ENCODE measurements at places on chromosomes 6 and 20.
A peak's percentile ranks its signal among the peaks of the same experiment; 100 is the strongest.

GRCh38 chr6:32254761-32255198, 30.9 kb upstream of the NOTCH4 start:
- DNase-seq = no peak

DNA sequence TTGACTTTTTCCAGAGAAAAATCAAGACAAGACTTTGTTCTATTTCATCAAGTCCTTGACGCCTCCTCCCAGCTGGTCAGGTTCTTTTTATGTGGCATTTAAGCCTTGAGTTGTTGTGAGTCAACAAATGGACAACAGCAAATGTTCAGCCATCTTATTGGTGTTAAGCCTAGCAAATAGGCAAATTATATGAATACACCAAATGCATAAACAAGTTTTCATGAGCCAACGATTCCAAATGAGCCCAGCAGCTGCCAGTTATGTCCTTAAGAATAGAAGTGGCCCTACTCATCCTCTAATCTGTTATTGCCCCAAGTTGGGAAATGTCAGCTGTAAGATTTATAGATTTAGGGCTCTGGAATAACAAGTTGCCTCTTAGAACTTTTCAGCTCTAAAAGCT, 312.0 kb downstream of the SOX4 start:
- DNase-seq = no peak

- DNase-seq = no peak
Observed at GRCh38 chr6:38504996-38505395, 134.7 kb downstream of the BTBD9 start.

- no peak for DNase-seq
Observed at GRCh38 chr20:4573564-4574355, 147.9 kb upstream of the PRND start.

DNA sequence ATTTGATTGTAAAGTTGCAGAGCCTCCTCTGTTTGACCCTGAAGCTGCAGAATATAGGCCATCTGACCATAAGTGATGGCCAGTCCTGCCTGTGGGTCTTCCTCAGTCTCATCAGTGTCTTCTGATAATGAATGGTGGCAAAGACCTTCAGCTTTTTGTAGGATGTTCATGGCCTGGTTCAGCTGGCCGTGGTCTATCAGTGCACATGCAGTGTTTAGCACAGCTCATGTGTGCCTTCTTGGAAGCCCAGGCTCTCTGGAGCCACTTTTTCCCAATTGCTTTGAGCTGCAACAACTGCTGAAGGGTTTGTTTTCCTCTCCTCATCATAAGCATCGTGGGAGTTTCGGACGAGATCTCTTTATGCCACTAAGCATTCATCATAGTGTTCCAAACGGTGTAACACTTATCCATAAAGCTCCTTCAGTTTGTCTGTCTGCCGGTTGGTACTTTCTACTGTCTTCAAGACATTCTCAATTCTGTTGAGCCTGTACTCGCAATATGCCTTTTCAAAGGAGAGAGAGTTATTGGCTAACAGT, 70.1 kb upstream of the TULP4 start:
- DNase-seq = no peak

GRCh38 chr20:47351643-47352331, 4.7 kb downstream of the ZMYND8 start:
- peak; percentile 81 for DNase-seq

DNA sequence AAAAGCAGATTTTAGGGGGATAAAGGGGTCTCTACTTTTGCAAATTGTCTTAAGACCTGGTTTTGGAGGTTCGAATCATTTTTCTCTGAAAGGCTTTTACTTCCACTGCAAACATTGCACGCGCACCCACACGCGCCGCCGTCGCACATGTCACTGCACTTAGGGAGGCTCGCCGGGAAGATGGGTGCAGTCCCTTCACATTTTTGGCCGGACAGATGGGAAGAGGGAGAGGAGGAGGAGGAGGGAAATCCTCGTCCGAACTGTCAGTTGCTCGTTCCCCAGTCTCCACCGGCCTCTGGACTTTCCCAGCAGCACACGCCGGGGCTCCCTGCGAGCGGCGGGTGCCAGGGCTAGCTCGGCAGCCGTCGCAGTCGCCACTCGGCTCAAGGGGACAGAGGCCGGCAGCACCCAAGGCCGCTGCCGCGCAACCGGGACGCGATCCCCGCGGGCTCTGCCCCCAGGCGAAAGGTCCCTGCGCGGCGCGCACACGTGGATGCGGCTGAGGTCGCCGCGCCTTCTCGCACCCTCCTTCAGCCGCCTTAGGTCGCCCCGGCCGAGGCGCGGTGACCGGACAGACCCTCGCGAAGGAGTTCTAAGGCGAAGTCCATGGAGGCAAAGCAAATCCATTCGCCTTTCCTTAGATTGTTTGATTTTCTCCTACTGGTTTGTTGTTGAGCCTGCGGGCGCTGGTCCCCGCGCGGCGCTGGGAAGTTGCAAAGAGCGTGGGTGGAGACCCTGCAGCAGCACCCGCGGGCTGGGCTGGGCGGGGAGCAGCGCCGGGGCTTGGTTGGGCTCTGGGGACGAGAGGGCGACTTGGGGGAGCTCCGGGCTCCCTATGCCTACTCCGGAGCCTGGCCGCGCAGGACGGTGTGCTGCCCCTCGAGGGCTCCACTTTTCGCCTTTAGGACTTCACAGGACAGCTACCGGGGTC, 1.2 kb downstream of the MYB start:
- DNase-seq = peak; percentile 38

DNA sequence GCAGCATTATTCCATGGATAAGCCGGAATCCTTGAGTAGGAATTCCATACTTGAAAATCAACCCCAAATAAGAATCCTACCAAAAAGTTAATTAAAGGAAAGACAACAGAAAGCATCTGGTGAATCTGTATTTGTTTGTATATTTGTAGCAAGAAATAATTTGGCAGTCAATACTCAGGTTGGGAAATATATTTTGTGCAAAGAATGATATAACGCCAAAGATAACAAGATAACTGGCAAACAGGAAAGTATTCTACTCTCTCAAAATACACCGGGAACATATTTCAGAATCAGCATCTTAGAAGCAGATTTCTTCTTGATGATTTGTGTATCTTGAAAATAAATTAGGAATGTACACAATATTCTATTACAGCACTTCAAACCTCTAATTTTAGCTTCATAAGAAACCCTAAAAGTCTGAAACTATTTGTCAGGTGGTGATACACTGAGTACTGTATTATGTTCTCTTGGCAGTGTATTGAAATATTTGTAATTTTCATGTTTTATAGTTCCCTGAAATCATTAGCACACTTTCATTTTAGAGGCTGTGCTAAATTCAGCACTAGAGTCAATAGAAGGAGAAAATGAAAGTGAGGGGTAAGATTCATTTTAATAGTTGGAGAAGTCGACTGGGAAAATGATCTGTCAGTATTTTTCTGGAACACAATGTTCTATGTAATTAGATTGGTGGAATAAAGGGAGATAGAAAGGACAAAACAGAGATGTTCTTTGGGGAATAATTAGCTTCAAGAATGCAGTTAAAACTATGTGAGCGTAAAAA, 879.7 kb upstream of the GJE1 start:
- no peak for DNase-seq

DNA sequence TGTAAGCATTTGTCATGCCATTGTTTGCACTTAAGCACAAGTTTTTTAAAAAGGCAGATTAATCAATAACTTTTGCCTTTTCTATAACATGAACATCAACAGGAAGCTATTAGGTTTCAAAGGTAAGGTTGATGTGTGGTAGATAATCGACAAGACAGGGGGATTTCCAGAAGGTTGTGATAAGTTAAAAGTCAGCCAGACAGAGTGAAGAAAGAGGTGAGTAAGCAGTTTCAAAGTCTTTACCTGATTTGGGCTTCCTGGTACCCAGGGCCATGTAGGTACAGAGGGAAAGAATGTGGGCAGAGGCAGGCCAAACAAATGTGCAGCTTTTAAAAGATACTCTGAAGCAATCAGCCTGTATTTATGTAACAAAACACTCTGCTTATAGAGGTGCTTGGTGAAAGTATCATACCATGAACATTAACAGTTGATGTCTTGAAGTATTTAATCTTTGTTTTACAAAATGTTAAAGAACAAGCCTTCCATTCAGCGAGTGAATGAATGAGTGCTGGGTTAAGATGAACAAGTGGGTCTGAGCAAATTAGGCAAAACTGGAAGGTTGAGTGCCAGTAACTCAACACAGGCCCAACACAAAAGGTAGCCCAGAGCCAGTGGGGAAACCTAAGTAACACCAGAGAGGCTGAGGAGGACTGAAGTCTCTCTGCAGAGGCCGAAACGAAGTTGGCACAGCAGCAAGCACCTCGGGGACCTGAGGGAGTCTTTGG, 60.2 kb downstream of the LRRC1 start:
- no peak for DNase-seq

GRCh38 chr20:24478584-24478983, 9.2 kb downstream of the SYNDIG1 start:
- DNase-seq = no peak

DNA sequence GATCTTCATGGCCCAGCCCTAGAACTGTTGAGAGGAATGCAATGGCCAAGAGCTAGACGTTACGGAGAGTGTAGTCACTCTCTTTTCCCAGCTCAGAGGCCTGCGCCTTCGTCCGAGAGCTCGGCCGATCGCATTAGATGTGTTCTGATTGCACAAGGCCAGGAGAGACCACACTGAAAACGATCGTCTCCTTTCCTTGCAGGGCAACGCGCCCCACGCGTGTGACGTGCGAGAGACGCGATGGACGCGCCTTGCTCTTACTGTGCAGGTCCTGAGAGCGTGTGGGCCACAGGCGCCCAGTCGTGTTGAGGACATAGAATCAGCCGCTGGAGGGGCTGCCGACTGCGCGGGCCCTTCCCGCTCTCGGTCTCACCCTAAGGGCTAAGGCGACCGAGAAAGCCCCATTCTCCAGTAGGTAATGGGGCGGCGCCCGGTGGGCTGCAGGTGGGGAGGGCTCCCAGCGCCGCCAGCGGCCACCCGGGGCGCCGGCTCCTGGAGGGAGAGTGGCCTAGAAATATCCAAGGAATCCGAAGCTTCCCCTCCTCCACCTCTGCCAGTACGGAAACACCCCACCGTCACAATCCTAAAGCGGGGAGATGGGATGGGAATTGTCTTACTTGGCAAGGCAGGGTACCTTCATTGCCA, 26.9 kb downstream of the TFAP2B start:
- no peak for DNase-seq

DNA sequence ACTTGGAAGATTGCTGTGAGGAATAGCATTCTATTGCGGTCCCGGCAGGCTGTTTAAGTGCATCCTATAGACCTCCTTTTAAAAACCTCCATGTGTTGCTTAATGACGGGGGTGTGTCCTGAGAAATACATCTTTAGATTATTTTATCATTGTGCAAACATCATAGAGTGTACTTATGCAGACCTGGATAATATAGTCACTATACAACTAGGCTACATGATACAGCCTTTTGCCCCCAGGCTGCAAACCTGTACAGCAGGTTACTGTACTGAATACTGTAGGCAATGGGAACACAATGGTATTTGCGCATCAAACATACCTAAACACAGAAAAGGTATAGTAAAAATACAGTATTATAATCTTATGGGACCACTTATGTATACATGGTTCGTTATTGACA, 175.6 kb downstream of the RNF144B start:
- no peak for DNase-seq

GRCh38 chr20:4183361-4183760, 168.0 kb upstream of the RNF24 start:
- DNase-seq = no peak

GRCh38 chr6:144647971-144648651, 363.0 kb downstream of the UTRN start:
- no peak for DNase-seq

DNA sequence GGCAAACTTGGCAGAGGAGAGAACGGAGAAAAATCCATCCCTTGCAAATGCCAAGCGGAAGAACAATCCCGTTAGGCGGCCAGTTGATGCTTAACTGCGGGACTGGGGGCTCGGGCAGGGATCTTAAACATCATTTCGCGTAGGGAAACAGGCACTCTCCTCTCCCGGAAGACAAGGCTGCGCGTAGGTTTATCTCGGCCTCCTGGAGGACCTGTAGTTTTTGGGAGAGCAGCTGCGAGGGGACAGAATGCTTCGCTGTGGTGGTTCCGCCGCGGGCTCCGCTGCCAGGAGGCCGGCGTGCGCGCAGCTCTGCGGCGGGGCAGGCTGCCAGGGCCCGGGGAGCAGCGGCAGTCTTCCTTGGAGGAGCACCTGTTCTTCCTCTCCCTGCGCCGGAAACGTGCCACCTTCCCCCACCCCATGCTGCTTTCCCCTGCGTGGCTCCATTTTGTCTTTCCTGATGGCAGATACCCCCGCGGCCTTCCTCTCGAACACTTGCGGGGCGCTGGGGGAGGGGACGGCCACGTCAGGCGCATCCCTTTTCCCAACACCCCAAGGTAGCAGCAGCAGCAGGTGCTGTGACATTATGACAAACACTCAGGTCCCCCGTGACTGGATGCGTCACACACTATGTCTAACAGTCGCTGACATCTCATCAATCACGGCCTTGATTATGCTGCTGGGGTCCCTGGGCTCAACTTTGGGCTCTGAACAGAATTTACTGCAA, 230.7 kb upstream of the BTBD3 start:
- DNase-seq = peak; percentile 86

- no peak for DNase-seq
Observed at GRCh38 chr20:3898639-3899038, 9.5 kb downstream of the PANK2 start.

DNA sequence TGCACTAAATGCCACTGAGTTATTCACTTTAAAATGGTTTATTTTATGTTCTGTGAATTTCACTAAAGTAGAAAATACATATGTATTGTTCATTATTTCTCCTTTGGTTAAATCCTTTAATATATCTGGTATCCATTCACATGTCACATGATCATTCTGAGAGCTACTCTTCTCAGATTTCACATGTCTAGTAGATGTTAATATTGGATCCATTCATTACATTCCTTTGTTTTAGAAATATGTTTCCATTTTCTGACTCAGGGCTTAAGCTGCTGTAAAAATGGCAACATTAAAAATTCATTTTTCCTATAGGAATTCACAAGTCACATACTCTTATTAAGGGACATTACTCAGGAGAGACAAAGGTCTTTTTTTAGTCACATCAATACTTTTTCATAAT, 205.4 kb downstream of the ZFAND3 start:
- DNase-seq = no peak

- peak; percentile 73 for DNase-seq
Observed at GRCh38 chr6:134669485-134669884, 280.4 kb downstream of the ALDH8A1 start.

DNA sequence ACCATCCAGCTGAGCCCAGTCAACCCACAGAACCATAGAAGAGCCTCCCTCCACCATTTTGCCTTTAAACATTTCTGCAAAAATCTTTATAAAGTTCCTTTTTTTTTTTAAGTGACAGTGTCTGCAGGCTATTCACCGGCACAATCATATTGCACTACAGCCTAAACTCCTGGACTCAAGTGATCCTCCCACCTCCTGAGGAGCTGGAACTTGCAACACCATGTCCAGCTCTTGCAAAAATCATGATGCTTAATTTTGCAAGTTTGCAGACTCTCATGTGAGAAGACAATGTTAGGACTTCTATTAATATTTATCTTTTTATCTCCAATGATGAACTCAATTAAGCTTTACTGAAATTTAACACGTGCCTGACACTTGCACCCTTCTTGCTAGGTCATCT, 88.8 kb downstream of the INSM1 start:
- DNase-seq = no peak

GRCh38 chr6:4351520-4352321, 216.3 kb upstream of the ECI2 start:
- no peak for DNase-seq

GRCh38 chr6:14880677-14881076, 365.2 kb upstream of the JARID2 start:
- DNase-seq = no peak

Data from NCI-H1105 treated with DMSO at 0.1 percent for 48 hours (cell line).